ENCODE measurements at places on chromosomes 6 and 20.

- no peak for DNase-seq
These were observed 5.6 kb downstream of the PLCG1 start for GRCh38 chr20:41142919-41143318.

DNA sequence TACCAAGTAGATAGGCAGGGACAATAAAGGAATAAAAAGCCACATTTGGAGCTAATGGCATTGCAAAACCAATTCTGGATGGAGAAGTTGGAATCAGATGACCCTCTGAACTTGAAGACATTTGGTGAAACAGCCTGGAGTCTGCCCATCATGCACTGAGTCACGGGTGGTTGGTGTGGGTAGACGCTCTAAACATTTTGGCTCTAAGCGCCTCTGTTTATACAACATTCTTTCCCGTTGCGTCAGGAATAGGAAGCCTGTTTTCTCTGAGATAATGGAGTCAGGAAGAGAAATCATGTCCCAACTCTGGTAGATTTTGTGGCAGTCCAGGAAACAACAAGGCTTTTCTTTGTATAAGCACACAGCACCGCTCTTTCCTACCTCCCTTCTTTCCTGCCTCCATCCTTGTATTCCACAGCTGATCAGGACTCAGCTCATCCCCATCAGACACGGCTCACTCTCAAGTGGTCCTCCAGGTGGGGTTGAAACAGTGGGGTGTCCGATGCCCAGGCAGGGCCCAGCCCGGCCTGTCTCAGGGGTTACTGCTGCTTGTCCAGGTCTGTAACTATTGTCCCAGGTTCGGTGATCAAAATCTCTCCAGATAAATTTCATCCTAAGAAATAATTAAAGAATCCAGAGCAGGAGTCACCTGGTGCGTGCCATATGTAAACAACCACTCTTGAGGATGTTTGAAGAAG, 12.1 kb upstream of the RAMACL start:
- no peak for DNase-seq

- no peak for DNase-seq
These were observed 27.0 kb upstream of the TBC1D7 start for GRCh38 chr6:13355043-13355945.

DNA sequence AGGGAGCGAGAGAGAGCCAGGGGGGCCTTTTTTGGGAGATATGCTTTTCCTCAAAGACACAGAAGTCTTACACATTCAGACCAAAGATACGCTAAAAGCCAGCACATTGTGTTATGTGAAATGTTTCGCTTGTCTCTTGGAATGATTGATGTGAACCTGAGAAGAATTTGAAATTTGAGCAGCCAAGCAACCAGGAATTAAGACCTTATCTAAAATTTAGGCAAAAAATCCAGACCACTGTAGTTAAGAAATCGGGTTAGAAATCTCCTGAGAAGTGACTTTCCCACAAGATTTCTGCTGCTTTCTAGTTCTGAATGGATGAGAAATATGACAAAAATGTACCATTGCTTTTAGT, 223.2 kb upstream of the GMDS start:
- DNase-seq: no peak

DNA sequence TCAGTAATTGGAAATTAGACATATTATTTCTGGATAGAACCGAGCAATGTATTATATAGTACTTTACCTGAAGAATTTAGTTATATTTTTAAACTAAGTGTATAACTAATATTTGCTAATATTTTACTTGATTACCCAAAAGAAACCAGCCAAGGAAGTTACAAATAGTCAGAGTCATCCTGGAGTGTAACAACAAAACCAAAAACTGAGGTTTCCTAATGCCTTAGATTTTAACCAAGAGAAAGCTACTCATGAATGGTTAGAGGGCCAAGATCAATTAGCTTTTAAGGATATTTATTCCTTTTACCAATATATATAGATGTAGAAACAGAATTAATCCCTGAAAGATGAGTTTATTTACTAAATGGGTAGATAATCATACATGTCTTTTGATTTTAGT, 26.0 kb downstream of the TAB2 start:
- DNase-seq: no peak

DNA sequence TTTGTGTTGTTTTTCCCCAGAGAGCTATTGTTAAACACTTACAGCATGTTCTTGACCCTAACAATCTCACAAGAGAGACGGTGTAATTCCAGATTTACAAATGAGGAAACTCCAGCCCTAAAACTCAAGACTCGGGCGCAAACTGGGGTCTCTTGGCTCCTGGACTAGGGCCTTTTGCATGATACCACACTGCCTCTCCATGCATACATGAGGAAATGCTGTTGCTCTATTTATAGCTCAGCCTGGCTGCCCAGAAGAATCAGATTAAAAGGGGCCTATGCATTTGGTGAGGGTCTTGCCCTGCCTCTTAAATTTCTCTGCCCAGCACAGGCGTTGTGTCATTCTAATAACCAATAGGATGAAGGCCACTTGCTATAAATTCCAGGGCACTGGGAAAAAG, 30.5 kb upstream of the SNRPB2 start:
- no peak for DNase-seq

DNA sequence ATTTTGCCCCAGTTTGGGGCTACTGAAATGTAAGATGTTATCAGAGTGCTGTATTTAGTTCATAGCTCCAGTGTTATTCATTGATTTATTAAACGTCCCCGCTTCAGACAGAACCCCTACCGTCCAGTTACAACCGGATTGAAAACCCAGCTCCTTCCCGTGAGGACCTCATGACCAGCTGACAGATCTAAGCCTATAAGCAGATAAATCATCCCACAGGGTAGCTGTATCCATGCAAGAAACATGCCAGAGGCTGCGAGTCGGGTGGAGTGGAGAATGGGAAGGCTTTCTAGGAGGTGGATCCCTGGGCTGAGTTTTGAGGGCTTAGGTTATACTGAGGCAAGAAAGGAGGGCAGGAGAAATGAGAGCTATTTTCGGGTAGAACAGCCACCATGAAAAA, 260.0 kb downstream of the ARID1B start:
- DNase-seq: no peak

Measured in T-helper 2 cell (primary cell).